H1 (cell line): ENCODE measurements at places on chromosomes 3 and 15.

- DNase-seq = no peak
Measured at GRCh38 chr3:172383306-172383796, 64.9 kb downstream of the GHSR start.

- no peak for DNase-seq
Measured at GRCh38 chr3:113259196-113259595, 47.8 kb downstream of the BOC start.

- DNase-seq = no peak
Measured at GRCh38 chr15:76293361-76293760, 17.9 kb downstream of the ETFA start.

DNA sequence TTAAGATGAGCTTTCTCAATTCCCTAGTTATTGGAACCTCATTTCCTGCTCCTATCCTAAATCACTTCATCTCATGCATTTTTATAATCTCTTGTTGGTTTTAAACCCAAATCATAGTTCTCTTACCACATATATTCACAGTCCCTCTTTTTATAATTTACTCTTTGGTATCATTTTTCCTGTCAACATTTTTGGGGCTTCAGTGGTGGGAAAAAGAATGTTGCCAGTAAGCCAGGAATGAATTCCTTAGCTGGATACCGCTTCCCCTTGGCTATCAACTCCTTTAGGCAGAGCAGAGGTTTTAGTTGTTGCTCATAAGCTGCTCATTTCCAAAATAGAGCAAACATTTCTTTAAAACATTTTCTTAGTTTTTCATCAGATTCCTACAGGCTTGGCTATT lies 112.3 kb downstream of the GALK2 start:
- no peak for DNase-seq

- DNase-seq = no peak
Measured at GRCh38 chr3:182802413-182803390, 9.4 kb downstream of the ATP11B start.

DNA sequence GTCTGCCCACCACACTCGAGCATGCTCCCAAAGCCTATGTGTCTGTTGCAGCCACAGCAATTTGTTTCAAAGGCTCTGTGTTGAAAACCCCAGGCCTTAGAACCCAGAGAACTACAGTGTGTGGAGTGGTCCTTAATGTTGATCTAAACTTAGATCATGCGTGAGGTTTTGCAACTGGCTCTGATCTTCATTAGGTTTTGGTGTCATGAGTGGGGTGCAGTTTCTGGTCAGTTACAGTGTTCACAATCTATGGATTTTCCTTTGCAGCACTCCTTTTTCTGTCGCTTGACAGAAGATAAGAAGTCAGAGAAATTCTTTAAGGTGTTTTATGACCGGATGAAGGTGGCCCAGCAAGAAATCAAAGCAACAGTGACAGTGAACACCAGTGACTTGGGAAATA lies 213.0 kb upstream of the BHLHE40 start:
- no peak for DNase-seq

DNA sequence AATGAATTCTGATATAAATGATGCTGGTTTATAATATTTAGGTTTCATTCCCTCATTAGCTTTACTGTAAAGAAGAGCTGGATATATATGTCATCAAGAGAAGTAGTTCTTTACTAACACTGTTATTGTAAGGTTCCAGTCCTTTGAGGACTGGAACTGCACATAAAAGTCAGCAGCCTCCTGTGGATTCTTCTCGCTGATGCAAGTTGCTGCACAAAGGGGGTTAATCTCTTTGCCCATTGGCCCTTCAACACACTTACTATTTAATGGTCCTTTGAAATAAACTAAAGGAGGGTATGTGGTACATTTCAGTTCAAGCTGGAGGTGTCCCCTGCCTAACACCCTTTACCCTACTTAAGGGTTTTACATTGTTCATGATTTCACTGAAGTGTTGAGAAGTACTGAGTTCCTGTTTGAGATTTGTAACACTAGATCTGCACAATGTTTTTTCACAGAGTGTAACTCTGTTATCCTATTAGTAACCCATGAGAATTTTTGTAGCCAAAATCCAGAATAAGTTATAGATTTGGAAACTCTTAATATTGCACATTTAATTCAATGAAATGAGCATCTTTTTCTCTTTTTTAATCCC lies 43.9 kb downstream of the NR2C2 start:
- DNase-seq = no peak

- DNase-seq = peak; percentile 54
Measured at GRCh38 chr3:176872771-176873209, 324.5 kb downstream of the TBL1XR1 start.
